ENCODE measurements at places on chromosomes 12 and 14.

DNA sequence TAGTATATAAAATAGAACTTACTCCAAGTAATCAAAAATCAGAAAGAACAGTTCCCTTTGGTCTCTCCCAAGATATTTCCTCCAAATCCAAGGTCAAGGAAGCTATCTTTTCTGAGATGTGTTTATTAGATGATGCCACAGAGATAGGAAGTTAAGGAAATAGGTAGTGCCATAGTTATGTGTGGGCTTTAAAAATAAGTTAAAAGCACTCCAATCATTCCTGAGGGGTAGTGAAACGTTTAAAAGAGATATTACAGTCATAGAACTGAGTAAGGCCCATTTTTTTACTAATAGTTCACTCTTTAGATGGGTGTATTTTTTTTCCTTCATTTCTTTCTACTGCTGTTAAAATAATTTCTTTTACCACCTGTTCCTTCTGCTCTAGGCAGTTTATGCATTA is 1630.9 kb upstream of the SEL1L start:
- no peak for DNase-seq

DNA sequence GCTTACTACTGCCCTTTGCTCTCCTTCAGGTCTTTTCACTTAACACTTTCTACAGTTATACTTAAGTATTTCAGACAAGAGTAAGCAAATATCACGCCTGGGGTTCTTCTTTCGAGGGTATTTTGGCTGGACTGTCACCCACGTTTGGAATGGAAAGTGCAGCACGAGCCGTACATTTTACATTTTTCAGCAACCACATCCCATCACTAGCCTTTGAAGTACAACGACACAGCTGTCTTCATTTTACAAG is 349 bp upstream of the FAM177A1 start:
- DNase-seq, result no peak

- DNase-seq, result no peak
Measured at GRCh38 chr14:95362138-95362494, 42.4 kb upstream of the CLMN start.

- no peak for DNase-seq
Measured at GRCh38 chr12:32030676-32031075, 71.5 kb downstream of the RESF1 start.

DNA sequence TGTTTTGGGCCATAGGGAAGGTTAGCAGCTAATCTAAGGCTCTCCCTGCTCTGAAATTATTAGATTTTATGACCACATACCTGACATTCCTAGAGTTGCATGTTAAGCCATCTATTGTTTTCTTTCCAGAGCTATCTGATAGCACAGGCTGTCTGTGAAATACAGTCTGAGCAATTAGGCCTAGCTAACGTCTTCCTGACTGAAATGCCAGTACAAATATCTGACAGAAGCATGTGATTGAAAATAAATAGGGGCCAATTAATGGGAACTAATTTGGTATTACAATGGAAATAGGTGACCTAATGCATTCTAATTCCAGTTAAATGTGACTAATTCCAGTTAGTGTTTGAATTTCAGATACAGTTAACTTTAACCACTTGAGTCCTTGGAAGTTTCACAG is 115.2 kb downstream of the C12orf75 start:
- no peak for DNase-seq

DNA sequence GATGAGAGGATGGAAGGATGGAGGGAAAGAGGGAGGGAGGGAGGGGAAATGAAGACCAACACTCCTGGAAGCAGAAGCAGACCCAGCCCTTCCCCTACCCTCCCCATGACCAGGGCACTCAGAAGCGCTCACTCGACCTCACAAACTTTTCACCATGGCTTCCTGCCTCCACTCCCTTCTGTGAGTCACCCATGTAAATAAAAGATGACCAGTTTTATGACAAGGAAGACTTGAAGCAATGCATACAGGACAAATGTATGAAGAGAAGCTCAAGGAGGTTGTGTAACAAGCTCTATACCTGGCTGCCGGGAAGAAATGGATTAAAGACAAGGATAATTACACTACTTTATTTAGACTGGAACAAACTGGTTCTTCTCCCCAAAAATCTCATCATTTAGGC is 63.8 kb downstream of the CDC42BPB start:
- DNase-seq, result no peak

DNA sequence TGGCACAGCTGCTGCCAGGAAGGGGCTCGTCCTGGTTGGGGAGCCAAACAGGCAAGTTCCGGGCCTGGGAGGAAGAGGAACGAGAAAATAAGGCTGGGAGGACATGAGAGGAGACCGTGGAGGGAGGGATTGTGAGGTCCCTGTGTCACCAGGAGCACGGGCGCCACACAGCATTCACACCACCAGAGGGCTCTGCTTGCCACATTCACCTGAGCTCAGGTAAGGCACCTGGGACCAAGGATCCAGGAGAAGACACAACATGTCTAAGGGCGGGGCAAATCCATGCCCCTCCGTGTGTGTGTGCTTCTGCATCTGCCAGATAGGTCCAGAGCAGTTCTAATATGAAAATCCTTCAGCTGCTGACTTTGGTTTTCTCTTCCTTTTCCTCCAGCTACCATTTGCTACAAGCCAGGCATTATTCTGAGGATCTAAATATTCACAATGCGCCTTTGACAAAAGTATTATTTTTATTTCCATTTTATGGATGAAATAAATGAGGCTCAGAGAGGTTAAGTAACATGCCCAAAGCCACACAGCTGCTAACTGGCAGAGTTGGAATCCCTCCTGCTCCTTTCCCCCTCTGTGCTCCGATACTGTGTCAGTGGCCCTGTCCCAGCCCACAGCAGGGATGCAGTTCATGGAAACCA is 14.6 kb downstream of the RAPGEF3 start:
- peak; percentile 67 for DNase-seq

DNA sequence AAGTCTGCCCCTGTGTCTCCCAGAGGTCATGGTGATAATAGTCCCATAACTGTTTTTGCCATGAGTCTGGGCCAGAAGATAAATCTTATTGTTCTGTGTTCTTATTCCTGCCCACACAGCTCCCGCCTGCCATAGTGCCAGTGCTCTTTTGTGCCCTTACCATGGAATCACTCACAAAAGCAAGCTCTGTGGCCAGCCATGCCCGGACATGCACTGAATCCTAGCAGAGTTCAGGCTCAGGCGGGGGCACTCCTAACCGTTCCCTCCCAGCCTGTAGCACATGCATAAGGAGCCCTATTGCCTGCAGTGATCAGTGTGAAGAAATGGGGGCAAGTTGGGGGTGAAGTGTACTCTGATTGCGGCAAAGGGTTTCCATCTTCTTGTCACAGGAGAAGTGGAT is 33.3 kb downstream of the DHRS2 start:
- DNase-seq, result no peak

DNA sequence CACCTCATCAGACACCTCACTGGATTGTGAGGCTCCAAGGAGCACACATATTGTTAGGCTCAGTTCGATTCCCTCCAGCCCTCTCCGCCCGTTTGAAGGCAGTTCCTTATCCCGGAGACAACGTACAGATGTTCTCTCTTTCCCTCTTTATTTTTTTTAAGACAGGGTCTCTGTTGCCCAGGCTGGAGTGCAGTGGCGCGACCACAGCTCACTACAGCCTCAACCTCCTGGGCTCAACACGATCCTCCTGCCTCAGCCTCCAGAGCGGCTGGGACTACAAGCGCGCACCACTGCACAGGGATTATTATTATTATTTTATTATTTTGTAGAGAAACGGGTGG is 718 bp upstream of the TROAP start:
- no peak for DNase-seq

- no peak for DNase-seq
Measured at GRCh38 chr14:80959496-80959895, 4.1 kb downstream of the TSHR start.

GRCh38 chr12:31317471-31318395 is 8.2 kb downstream of the SINHCAF start:
- no peak for DNase-seq

DNA sequence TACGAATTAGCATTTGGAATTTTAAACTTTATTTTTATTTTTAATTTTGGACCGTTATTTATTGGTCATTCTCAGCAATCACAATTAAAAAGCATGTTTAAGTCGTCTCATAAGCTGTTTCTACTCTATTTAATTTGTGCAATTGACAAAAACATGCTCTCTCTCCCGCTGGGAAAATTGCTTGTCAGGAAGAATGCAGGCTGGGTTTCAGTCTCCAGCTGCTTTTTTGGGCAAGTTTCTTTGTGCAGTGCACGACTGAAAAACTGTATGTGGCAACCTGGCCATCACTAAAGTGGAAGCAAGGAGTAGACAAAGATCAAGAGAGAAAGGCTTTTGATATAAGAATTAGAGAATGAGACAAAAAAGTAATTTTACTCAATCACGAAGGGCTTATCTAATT is 941.5 kb upstream of the MDGA2 start:
- no peak for DNase-seq

DNA sequence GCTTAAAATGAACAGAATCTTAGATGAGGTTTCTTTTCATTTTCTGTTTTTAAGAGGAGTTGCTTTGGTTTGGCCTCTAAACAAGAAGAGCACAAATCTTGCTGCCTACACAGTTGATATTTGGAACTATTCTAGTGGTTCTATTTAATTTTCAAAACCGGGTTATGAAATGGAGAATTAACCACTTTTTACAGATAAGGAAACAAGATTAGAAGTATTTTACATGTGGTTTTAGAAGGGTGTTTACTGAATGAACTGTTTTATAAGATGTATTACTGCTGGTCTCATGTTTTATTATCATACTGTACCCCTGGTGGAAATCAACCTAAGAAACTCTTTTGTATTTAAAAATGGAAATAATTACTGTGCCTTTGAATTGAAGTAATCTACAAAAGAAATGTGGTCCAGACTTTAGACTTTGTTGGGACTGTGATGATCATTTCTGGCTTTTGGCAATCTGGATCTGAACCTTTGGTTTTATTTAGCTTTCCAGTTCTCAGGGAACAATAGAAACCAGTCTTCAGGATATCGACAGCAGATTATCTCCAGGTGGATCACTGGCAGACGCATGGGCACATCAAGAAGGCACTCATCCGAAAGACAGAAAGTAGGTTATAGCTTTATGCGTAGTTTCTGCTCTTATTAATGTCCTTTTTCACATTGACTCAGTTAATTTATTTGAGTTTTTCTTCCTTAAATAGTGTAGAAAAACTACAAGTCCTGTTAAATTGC is 43.2 kb downstream of the TBK1 start:
- no peak for DNase-seq

GRCh38 chr12:52601671-52602070 is 408 bp upstream of the KRT72 start:
- DNase-seq, result no peak

DNA sequence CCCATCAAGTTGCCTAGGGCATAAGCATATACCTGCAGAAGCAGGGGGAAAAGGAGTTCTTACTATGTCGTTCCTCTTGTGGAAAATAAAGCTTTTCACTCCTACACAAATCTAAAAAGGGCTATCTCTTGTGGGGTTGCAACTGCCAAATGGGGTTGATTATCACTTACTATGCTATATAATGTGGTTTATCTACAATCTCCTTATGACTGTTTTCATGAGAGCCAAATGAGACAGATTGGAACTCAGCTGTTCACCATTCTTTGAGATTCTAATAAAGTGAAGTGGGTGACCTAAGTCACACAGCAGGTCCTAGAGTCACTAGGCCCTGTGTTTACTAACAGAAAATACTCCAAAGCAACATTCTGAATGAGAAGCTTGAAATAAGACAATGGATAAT is 47.7 kb downstream of the CIT start:
- no peak for DNase-seq

DNA sequence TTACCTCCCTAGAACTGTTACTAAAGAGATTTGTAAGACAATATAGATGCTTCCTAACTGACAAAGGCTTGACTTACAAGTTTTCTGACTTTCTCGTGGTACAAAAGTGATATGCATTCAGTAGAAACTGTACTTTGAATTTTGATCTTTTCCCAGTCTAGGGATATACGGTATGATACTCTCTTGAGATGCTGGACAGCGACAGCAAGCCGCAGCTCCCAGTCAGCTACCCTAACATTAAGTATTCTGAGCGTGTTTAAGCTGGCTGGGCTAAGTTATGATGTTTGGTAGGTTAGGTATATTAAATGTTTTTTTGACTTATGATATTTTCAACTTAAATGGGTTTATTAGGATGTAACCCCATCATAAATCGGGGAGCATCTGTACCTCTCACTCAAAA is 55.2 kb upstream of the CDKL1 start:
- DNase-seq, result no peak

DNA sequence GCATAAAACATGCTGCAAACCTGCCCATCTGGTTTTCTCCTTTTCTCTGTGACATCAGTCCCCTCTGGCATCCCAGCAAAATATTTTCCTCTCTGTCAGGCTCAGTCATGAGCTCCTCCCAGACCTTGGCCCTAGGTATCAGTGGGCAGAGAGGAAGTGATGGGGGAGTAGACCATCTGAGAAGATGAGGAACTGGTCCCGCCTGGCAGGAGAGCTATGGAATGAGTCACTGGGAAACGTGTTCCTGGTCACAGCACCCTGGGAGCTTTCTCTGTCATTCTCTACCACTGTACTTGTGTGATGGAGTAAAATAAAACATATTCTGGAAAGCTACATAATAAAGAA is 5.0 kb upstream of the SRSF9 start:
- no peak for DNase-seq

GRCh38 chr12:2177003-2177402 is 124.2 kb downstream of the CACNA1C start:
- DNase-seq, result no peak

DNA sequence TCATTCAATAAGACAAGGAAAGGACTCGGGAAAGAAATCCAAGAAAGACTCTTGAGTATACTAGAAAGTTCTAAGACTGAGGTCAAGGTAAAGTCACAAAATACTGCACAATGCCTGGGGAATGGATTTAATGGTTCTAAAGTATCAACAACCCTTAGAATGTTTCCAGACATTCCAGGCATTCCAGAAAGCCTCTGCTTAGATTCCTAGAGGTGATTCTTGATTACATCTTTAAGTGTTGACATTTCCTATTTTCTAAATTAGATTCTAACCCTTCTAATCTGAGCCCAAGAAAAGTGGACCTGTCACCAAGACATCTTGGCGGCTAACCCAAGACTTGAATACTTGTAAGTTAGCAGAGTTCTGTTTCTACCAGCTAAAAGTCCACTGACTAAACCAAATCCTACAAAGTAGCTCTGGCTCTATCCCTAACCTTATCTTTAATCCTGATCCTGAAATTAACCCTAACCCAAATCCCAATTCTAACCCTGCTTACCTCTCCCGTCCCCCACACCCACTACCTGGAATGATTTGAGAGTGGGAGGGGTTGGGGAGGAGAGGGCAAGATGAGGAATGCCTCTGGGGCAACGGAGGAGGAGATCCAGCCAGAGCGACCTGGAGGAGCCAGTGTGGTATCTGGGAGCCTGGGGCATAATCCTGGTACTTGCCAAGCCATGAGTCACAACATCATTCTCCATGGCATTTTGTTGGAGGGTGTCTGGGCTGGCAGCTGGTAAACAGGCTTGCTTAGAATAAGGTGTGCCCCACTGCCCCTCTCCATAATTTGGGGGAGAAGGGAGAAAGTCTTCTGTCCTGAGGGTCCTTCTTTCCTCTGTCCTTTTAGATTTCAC is 93.4 kb upstream of the HOXC13 start:
- DNase-seq, result no peak

DNA sequence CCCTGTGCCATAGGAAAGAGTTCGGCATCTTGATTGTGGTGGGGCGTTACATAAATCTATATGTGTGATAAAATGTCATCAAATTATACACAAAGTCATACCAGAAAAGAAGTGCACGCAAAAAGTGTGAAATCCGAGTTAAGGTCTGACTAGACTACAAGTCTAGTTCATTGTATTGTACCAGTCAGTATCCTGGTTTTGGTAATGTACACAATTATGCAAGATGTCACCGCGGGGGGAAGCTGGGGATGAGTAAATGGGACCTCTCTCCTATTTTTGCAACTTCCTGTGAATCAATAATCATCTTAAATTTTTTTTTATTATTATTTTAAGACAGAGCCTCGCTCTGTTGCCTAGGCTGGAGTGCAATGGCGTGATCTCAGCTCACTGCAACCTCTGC is 43.2 kb upstream of the BCL11B start:
- no peak for DNase-seq
